CD14-positive monocyte (primary cell): ENCODE measurements at places on chromosomes 7 and 10.

- no peak for DNase-seq
- no peaks in the 10 kb centered on the region for H3K4me1 ChIP-seq
- H3K4me3 ChIP-seq = no peak overlapping the region
- H3K27me3 ChIP-seq = no peaks in the 10 kb centered on the region
- H3K27ac ChIP-seq = no peak overlapping the region
Observed at GRCh38 chr7:6154542-6155404, 117.7 kb downstream of the CYTH3 start.

GRCh38 chr7:155355176-155355575 is 57.5 kb downstream of the INSIG1 start:
- no peak overlapping the region for H3K27ac ChIP-seq
- no peak overlapping the region for H3K4me3 ChIP-seq

DNA sequence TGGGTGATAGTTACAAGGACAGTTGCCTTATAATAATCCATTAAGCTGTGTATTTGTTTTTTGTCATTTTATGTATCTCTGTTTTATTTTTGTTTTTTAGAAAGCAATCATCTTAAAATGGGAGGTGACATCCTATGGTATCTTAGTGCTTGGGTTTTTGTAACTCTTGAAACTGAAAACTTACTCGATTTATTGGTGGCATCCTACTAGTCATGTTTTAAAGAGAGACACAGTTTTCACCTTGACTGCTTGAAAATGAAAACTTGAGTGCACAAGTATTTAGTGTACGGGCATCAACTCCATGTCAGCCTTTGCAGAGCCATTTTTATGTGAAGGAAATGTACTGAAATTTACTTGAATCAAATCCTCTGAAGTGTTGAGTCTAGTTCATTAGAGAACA is 103.8 kb upstream of the SAMD8 start:
- peaks cover 6% of the 10 kb centered on the region for H3K36me3 ChIP-seq
- DNase-seq = no peak
- H3K27ac ChIP-seq = no peak overlapping the region
- H3K27me3 ChIP-seq = no peaks in the 10 kb centered on the region

- H3K27ac ChIP-seq = no peak overlapping the region
- H3K4me3 ChIP-seq = no peak overlapping the region
- peaks cover 98% of the 10 kb centered on the region for H3K36me3 ChIP-seq
- H3K4me1 ChIP-seq = peaks cover 14% of the 10 kb centered on the region
Observed at GRCh38 chr7:36605261-36606051, 118.8 kb downstream of the AOAH start.

- no peak overlapping the region for H3K27ac ChIP-seq
- H3K27me3 ChIP-seq = no peaks in the 10 kb centered on the region
- no peaks in the 10 kb centered on the region for H3K36me3 ChIP-seq
- no peaks in the 10 kb centered on the region for H3K4me1 ChIP-seq
- DNase-seq = no peak
- no peak overlapping the region for H3K4me3 ChIP-seq
Observed at GRCh38 chr7:42770114-42770513, 141.8 kb downstream of the C7orf25 start.

GRCh38 chr7:46003896-46004875 is 83.1 kb upstream of the IGFBP3 start:
- H3K4me3 ChIP-seq = no peak overlapping the region
- H3K36me3 ChIP-seq = no peaks in the 10 kb centered on the region
- H3K27me3 ChIP-seq = no peaks in the 10 kb centered on the region
- DNase-seq = no peak
- H3K27ac ChIP-seq = no peak overlapping the region

GRCh38 chr7:32048970-32049491 is 21.2 kb downstream of the PDE1C start:
- no peaks in the 10 kb centered on the region for H3K4me1 ChIP-seq
- H3K36me3 ChIP-seq = no peaks in the 10 kb centered on the region
- no peak overlapping the region for H3K4me3 ChIP-seq
- no peak overlapping the region for H3K27ac ChIP-seq
- no peak for DNase-seq
- H3K27me3 ChIP-seq = no peaks in the 10 kb centered on the region

GRCh38 chr10:110462166-110463095 is 35.3 kb upstream of the DUSP5 start:
- no peak overlapping the region for H3K27ac ChIP-seq
- H3K4me1 ChIP-seq = no peaks in the 10 kb centered on the region
- H3K27me3 ChIP-seq = no peaks in the 10 kb centered on the region
- no peak overlapping the region for H3K4me3 ChIP-seq
- no peak for DNase-seq

DNA sequence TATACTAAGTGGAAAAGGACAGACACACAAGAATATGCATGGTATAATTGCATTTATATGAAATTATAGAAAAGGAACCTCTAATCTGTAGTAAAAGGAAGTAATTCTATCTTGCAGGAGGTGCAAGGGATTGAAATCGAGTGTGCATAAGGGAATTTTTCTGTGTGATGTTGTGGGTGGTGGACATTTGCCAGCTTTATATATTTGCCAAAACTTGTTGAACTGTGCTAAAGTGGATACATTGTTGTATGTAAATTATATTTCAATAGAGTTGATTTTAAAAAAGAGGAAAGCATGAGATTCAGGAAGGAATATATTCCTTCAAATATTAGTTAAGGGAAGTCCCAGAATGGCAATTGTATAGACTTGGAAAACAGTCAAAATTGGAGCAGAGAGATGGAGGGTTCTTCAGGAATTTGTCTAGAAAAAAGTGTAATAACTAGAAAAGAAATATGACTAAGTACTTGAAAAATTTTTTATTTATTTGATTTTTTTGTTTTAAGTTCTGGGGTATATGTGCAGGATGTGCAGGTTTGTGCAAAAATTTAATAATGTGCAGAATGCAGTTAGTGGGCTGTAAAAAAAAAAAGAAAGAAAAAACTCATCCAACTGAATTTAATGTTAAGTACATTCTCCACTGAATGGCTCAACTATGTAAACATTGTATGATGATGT is 96.1 kb downstream of the ARL4A start:
- H3K27me3 ChIP-seq = no peaks in the 10 kb centered on the region
- no peaks in the 10 kb centered on the region for H3K4me1 ChIP-seq
- no peaks in the 10 kb centered on the region for H3K36me3 ChIP-seq
- no peak overlapping the region for H3K27ac ChIP-seq

DNA sequence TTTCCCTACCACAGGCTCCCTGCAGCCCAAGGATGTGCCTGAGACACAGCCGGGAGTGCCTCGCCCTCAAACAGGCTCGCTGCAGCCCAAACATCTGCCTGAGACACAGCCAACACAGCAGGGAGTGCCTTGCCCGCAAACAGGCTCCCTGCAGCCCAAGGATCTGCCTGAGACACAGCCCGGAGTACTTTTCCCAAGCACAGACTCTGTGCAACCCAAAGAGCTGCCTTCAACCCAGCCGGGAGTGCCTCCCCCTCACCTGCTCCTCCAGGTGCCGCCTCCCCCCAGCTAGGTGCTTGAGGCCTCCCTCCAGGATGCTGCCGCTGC is 42.9 kb downstream of the ANTXRL start:
- H3K27ac ChIP-seq = no peak overlapping the region
- no peaks in the 10 kb centered on the region for H3K27me3 ChIP-seq
- DNase-seq = no peak
- no peak overlapping the region for H3K4me3 ChIP-seq

- DNase-seq = no peak
- no peak overlapping the region for H3K4me3 ChIP-seq
- H3K27me3 ChIP-seq = no peaks in the 10 kb centered on the region
- no peaks in the 10 kb centered on the region for H3K4me1 ChIP-seq
Observed at GRCh38 chr7:111424768-111425167, 137.5 kb downstream of the IMMP2L start.
